Renal cortex interstitium (tissue), 15 donors: ENCODE measurements at places on chromosomes 4 and X. TPM values are rescaled to one million over a fixed set of nuclear protein-coding genes. Genes with fewer than 3 reads are reported as not detected.

NHS gene
- polyA plus RNA-seq = 19.5 TPM

FATE1 gene
- not detected for polyA plus RNA-seq

DCLK2 gene
- polyA plus RNA-seq = 10.8 TPM

SSX1 gene
- polyA plus RNA-seq = not detected

ARHGAP36 gene
- 0.09 TPM for polyA plus RNA-seq
